Activated CD4-positive, alpha-beta T cell treated with anti-CD3 and anti-CD28 coated beads, Interleukin-2, amount 50 U/mL, for 24 hours (primary cell): ENCODE measurements at places on chromosomes 1 and 21.

GRCh38 chr1:231693361-231694074 is 66.9 kb downstream of the DISC1 start:
- no peak for DNase-seq

DNA sequence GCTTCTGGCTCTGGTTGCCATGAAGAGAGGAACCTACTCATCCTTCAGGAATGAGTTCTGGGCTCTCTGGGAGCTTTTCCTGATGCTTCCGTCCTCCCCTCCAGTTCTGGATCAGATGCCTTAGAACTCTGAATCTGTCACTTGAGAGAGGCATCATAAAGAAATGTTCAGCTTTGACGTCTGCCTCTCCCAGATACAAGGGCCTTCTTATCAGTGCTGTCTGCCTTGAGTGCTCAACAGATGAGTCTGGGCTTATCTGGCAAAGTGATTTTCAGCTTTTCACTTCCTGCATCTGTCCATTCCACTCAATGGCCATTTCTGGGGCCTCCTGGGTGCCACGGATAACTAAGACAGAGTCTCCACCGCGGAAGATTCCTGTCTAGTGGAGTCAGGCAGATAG is 12.3 kb upstream of the OTUD3 start:
- DNase-seq, result no peak

- DNase-seq, result no peak
Observed at GRCh38 chr1:177305040-177306018, 134.6 kb downstream of the BRINP2 start.

DNA sequence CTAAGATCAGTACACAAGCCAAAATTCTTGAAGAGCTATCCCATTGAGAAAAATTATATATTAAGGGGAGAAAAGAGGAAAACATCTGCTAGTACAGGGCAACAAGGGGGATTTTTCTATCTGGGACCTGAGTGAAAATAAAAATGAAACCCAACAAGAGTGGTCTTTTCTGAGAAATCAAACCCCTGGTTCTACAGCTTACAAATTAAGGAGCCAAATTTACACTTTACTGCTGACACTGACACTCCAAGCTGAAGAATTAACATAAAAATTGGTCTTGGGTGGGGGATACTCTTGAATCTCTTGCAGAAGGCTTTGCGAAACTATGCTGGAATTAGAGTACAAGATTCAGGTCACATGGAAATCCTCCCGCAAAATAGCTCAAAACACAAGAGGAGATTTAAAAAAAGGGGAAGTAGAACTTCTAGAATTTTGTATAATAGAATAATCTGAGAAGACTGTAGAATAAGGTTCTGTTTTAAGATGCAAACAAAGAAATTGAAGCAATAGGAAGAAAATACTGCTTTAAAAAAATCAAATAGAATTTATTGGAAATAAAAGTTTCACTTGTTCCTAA is 32.1 kb upstream of the HSPA13 start:
- no peak for DNase-seq

DNA sequence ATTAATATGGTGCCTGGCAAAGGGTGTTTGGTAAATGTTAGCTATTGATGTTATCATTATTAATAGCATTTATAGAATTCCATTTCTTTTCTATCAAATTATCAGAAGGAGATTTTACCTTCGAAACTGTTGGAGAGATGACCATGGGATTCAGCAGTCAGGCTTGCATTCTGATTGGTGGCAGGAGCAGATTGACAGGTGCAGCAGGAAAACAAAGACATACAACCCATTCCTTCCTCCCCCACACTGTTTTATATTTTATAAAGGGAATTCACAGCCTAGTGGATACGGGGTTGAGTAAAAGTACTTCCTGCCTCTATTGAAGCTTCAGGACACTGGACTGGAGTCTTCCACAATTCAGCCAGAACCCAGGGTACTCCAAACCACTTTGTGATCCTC is 55.1 kb upstream of the SYT14 start:
- DNase-seq, result no peak

DNA sequence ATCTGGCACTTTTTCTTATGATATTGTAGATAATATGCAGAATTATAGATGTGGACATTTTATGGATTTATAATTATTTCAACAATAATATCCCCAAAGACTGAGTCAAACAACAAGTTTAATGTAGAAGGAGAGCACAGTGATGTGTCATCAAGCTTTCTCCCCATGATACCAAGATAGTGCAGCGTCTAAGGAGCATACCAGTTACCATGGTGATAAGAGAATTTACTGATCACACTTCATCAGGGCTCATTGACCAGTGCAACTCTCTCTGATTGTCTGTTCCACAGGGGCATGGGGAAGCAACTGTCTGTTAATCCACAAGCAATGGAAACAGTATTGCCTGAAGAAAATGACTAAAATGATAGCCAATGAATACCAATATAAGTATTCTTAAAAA is 209.6 kb upstream of the DPYD start:
- DNase-seq, result no peak

GRCh38 chr1:202710070-202711045 is at the start of gene SYT2:
Gene SYT2, minus strand, starts transcription at chr1:202710454. Its CDS starts 104,682 bp downstream, at chr1:202605772.
- no peak for DNase-seq

DNA sequence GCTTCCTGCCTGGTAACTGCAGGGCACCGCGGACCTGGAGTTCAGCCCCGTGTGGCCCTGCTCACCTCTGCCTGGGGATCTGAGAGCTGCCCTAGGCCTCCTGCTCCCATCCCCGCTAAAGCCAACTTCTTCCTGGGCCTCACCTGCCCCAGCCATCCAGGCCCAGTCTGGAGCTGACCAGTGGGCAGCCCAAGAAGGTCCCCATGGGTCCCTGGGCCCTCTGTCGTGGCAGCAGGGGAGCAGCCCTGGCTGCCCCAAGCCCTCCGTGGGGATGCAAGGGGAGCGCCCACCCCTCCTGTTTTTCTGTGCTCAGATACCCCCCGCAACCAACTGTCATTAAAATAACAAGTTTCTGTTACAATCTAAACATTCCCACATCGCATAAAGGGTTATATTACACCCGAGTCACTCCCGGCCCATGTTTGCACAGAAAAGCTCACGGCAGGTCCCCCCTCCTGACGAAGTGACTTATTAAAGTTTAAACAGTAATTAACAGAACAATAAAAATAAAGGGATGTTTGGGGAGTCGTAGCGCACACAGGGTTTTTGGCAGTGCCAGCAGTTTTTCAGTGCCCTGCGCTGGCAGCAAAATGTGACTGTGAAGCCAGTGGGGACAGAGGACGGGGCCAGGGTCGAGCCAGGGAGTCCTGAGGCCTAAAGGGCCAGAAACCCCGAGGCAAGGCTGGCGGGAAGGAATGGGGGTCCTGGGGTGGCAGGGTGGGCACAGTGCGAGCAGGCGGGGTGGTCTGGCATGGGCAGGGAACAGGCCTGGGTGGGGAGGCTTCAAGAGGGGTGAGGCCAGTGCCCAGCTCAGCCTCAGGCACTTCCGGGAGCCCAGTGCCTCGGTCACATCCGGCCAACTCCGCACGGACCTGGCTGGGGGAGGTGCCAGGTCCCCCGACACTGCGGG is 121.5 kb downstream of the CASZ1 start:
- DNase-seq, result no peak

DNA sequence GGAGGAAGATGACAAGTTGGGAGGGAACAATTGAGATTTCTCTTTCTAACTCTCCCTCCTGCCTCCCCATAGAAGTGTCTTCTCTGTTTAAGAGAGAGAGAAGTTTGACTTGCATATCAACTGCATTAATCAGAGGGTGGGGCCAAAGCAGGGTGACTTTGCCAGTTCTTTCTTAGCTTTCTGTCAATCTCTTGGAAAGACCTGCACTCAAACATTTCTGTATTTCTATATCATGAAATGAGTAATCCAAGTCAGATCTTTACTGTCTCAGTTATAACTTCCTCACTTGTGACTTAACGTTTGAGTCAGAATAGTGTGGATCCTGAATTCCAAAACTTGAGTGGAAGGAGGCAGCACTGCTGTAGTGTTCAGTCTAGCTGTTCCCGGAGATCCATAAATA is 180.8 kb upstream of the KCNK2 start:
- DNase-seq, result no peak
